ENCODE measurements at places on chromosomes 5 and 9.

DNA sequence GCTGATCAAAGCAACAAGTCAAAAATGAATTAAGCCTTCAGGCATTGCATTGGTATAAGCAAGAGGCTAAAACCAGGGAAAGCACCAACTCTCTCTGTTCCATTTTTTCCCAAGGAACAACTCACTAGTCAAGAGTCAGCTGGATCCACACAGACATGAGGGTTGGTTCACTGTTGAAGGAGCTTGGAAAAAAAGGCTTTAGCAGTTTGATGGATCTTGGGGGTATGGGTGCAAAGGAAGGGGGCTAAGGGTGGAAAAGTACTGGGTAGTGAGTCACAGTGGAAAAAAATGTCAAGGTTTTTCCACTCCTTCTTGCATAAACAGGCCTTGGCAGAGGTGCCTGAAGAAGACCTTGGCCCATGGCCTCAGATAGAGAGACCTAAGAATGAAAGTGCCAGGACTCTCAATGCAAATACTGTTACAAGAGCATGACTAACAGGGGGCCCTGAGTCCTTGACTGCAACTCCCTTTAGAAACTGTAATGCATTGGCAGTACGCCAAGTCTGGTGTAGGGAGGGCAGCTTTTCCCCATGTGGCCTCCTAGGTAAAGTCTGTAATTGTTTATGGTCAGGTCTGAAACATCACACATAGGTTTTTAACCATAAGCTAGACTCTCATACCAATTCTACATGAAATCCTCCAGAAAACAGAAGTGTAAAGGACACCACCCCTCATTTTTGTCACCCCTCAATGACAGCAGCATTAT is 23.7 kb downstream of the ACTL7A start:
- DNase-seq = no peak

DNA sequence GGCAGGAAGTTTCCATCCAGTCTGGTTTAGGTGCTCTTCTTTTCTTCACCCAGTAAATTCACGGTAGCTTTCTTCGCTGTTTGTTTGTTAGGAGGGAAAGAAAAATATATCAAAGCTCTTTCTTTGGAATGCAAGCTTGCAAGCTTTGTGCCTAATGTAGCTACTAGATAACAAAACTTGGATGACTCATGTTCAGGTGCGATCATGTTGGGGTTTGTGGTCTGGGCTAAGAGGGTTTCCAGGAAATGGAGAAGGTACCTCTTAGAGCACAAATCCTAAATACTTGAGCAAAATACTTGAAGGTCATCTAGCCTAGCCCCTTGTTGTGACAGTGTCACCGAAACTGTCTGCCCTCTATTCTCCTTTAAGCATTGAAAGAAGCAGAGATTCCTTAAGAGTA is 17.7 kb downstream of the SRP19 start:
- peak; percentile 30 for DNase-seq

DNA sequence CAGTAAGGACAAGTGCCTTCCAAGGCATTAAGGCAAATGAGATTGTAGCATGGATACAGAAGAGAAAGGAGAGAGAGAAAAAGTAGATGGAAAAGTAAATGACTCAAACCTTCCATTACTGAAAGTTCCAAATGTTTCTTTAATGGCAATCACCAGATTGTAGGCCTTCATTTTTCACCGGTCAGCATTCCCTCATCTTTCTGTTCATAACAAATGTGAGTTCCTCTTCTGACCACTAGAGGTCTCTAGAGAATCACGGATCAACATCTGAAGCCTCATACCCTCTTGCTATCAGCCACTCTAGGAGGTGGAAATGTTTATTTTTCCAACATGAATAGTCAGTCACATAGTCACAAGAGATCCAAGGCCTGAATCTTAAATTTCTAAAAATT is 73.6 kb upstream of the RPS23 start:
- DNase-seq = no peak

DNA sequence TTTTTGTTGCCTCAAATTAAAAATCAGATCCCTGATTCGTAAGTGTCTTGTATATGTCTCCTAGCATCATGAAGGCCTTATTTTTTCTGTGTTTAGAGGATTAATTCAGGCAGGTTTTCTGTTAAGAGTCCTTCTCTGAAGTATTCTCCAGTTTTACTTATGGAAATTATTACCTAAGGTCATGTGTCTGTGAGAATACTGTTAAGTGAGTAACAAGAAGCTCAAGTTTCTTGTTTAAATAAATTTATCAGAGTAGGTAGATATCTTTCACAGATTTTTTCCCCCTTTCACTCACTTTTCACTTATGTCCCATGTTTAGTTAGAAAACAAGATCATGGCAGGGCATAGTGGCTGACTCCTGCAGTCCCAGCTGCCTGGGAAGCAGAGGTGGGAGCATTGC is 233.6 kb downstream of the KDM4C start:
- DNase-seq = no peak

- DNase-seq = no peak
Observed at GRCh38 chr5:170597109-170597751, 93.4 kb downstream of the KCNIP1 start.

- DNase-seq = peak; percentile 61
Observed at GRCh38 chr9:131678499-131679111, 61.3 kb downstream of the RAPGEF1 start.

GRCh38 chr9:98107926-98108325 is 11.1 kb downstream of the TRIM14 start:
- DNase-seq = no peak
